COR-L47 (cell line): ENCODE measurements at places on chromosomes 13 and 19.

GRCh38 chr13:35025314-35025713 lies 83.2 kb downstream of the NBEA start:
- DNase-seq, result no peak

DNA sequence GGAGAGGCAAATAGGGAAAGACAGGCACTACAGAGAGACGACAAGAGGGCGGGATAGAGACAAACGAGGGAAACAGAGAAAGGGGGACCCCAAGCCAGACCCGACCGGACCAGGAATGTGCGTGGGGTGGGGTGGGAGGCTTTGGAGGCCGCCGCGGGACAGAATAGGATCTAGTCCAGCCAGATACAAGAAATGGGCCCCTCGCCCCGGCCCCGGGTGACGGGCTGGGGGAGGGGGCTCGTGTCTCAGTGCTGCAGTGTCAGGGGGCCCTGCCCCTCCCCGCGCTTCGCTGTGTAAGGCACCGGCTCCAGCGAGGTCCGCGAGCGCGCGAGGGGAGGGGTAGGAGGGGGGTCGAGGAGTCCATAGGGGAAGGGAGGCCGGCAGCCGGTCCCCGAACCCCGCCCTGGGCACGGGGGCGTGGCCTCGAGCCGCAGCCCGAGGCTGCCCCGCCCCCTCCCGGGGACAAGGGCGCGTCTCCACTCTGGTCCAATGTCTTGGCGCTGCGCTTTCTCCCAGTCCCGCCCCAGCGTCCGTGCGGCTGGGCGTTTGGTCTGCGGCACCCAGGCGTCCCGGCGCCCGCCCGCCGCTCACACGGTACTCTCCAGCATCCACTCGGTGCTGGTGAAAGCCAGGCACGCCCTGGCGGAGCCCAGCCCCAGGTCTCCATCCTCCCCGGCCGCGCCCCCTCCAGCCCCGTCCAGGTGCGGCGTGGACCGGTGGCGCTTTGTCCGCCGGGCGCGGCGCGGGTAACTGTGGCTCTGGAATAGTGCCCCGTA lies 11.0 kb downstream of the IFNL1 start:
- DNase-seq, result peak; percentile 19

GRCh38 chr19:9075064-9075949 lies 11.6 kb upstream of the OR1M1 start:
- DNase-seq, result peak; percentile 91

DNA sequence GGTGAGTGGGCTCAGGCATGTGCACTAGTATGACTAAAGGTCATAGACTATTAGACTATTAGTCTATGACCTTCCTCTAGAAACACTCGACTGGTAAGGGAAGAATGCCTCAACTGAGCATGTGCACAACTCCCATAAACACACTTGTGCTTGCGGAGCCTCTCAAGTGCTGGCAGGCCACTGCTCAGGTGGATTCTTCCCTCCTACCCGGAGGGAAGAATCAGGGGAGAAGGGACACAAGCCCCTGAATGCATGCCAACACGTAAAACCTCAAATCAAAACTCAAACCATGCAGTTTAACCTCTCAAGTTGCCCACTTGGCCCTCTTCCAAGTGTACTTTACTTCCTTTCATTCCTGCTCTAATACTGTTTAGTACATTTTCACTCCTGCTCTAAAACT lies 287.6 kb upstream of the SGCG start:
- no peak for DNase-seq

GRCh38 chr13:27259831-27260230 lies 8.5 kb downstream of the RPL21 start:
- DNase-seq, result no peak

DNA sequence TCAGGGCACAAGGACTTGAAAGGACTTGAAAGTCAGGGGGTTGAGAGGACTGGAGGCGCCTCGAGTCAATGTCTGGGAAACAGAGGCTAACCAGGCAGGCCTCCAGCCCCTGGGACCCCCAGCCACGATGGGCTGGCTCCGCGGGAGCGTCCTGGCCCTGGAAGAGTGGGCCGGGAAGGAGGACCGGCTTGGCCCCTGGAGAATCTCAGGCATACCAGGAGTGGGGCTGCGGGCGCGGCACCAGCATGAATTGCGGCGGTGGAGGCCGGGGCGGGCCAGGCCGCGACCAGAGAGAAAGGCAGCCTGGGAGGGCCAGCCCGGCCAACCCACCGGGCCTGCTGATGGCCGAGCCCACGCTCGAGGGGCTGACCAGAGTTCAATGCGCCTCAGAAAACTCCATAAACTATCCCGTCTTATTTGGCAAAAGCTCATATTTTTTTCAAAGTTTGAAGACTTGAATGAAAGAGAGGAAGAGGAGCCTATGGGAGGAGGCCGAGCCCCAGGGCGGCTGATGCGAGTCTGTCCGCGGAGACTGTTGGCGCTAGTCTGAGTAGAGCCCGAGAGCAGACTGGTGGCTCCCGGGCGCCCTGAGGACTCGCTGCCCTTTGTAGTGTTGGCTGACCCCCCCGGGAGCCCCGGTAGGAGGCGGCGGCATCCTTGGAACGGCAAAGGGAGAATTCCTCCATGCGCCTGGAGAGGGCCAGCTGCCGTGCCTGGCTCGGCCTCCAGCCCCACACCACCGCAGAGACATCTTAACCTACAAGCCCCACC lies 68.0 kb downstream of the MLLT1 start:
- no peak for DNase-seq

- DNase-seq, result no peak
Measured at GRCh38 chr19:48633148-48634035, 3.8 kb downstream of the DBP start.

DNA sequence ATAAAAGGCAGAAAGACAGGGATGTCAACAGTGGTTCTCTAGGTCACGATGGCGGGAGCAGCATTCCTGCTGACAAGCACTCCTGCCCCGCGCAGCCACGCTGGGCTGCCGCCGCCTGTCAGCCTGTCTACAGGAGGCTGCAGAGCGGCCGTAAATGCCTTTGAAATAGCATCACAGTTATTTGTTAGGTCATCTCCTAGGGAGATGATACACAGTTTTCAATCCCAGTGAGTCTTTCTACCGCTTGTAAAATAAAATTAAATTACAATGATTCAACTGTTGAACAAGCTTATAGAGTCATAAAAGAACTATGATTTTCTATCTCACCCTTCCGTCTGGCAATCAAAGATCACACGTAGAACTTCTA lies 7.3 kb upstream of the SLC7A9 start:
- no peak for DNase-seq

- DNase-seq, result peak; percentile 30
Measured at GRCh38 chr13:106036870-106037269, 498.6 kb downstream of the EFNB2 start.

DNA sequence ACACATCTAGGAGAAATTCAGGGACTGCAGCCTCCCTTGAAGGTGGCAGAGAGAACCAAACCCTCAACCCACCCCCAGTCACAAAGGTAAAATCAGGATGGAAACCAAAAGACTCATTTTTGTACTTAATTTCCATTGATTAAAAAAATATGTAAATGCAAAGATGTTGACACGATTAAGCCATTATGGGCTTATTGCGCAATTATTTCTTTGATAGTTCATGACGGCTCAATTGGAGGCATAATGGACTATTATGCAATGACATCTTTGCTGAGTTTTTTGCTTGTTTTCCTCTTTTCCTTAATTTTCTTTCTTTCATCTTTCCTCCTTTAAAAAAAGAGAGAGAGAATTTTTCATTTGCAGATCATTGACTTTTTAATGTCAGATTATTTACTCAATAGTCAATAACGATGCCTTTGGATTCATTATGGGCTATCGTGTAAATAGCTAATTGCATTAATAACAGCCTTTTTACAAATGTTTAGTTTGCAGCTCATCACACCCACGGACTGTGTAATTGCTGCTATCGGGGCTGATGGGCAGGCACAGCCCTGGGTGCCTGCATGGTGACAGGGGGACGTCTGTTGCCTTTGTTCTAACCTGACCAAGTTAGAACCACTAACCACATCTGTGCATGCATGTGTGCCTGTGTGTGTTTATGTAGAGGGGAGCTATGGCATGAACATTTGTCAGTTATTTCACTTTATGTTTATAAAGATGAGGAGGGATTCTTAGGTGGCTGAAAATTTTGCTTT lies 482.4 kb upstream of the TSHZ3 start:
- DNase-seq, result no peak

DNA sequence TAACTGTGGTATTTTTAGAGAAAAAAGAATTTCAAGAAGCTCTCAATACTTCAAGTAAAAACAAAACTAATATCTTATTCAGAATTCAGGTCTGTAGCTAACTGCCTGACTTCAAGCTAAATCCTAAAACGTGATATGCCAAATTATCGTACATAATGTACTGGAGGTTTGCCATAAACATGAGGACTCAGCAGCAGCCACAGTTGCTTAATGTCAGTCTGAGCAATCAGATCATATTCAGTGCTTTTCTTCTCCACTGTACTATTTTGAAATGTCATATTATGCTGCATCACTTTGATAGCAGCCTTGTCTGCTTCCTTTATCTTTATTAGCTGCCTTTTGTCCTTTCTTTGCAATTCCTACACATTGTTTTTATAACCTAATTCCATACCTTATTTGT lies 265.1 kb upstream of the EDNRB start:
- DNase-seq, result no peak

- DNase-seq, result no peak
Measured at GRCh38 chr13:23735329-23735728, 153.9 kb downstream of the MIPEP start.

GRCh38 chr19:28498404-28498976 lies 714.5 kb downstream of the UQCRFS1 start:
- DNase-seq, result no peak
